ENCODE measurements at places on chromosomes 5 and 9.

- DNase-seq = no peak
Observed at GRCh38 chr5:80865551-80865950, 94.6 kb upstream of the RASGRF2 start.

GRCh38 chr5:139814704-139815280, 19.2 kb downstream of the PSD2 start:
- no peak for DNase-seq

DNA sequence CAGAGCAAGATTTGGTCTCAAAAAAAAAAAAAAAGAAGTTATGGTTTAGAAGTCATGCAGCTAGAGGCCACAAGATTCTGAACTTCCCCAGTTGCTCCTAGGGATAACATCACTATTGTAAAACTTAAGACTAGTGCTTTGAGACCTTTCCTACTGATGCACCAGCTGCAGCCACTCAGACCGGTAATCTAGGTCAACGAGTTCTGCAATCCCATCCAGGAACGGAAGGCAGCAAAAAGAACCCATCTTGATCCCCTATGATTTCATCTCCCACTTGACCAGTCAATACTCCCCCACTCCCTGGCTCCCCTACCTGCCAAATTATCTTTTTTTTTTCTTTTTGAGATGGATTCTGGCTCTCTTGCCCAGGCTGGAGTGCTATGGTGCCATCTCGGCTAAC, 46.9 kb upstream of the TTC39B start:
- DNase-seq = no peak

DNA sequence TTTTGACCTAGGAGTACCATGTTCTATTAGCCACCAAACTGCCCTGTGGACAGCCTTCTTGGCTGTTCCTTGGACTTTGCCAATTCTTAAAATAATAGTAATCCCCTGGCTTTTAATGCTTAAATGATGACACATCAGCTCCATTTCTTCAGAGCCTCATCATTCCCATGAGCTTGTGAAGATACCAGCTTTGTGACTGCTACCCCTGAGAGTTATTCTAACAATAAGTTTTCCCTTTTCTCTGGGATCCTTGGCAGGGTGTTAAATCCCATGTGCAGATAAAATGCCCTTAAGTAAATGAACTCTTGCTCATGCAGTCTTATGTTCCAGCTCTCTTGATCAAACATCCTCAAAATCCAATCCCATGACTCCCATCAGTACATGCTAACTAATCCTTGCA, 415.3 kb downstream of the CETN3 start:
- no peak for DNase-seq

DNA sequence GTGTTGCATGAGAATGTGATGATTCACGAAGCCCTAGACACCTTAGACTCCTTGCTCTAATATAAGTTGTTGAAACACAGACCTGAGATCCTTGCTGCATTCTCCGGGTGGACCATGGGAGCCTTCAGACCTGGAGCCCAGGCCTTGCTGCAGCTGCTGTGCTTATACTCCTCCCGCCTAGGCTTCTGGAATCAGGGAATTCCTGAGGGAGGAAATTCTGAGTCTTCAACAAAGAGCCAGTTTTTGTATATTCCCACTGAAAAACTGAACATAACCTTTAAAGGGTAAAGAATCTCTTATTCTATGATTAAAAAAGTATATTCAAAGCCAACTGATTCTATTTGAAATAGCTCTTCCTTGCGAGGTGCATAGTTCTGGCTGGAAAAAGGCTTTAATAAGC, 245.1 kb upstream of the ELAVL2 start:
- no peak for DNase-seq

DNA sequence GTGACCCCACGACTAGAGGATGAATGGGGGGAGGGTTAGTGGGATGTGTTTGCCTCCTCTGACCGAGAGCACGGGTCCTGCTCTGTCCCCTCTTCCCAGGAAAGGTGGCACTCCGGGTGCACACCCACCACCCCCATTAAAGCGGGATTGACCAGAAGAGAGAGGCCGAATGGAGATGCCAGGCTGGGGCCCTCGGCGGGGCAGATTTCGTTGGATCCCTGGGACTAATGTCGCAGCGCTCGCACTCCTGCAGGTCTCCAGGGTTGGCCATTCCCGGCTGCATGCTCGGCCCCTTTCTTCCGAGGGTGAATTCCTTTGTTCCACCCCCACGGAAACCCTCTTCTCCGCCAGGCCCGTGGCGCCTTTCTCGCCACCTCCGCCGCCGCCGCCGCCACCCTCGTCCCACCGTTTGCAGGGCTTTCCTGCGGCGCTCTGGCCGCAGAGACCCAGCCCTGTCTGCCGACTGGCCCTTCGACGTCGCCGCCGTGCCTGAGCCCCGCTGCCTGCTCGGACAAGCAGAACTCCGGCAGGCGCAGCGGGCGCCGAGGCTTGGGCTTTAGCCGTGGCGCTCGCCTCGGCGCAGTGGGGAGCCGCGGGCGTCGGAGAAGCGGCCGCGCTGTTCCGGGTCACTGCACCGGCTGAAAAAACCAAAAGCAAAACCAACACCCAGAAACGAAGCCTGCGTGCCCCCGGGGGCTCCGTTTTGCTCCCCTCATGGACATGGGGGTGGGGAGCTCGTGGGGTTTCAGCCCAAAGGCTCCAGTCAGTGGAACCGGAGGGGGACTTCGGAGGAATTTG, 11.8 kb downstream of the LMX1B start:
- DNase-seq = no peak

Data from endothelial cell (in vitro differentiated cells).